ENCODE measurements at places on chromosomes 12 and 14.

DNA sequence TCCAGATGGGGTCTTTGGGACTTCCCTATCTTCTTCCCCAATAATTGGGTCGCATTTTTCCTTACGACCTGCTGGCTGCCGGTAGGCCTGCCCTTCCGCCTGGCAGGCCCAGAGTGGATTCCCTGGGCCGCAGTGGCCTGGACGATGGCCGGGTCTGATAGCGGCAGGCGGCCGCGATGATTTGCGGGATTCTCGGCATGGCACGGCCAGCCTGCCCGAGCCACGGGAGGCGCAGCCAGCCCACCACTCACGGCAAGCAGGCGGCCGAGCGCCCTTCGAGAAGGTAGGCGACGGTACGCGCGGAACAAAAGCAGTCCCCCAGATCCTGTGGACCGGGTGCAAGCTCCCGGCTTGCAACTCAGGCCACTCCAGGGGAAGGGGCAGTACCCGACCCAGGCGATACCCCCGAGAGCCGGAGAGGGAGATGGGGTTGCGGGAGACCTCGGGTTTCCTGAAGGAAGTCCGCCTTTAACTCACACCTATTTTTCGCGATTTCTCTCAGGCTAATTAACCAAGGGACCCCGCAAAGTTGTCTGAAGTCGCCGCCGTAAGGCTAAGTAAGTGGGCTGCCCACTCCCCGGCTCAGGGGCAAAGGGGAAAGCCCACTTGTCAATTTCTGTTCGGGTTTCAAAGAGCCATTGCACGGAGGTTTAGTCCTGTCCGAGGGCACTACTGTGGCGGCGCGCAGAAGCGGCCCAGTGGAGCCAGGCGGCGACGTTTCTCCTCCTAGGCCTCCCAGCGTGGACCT, 1.4 kb upstream of the GSC start:
- DNase-seq, result no peak

DNA sequence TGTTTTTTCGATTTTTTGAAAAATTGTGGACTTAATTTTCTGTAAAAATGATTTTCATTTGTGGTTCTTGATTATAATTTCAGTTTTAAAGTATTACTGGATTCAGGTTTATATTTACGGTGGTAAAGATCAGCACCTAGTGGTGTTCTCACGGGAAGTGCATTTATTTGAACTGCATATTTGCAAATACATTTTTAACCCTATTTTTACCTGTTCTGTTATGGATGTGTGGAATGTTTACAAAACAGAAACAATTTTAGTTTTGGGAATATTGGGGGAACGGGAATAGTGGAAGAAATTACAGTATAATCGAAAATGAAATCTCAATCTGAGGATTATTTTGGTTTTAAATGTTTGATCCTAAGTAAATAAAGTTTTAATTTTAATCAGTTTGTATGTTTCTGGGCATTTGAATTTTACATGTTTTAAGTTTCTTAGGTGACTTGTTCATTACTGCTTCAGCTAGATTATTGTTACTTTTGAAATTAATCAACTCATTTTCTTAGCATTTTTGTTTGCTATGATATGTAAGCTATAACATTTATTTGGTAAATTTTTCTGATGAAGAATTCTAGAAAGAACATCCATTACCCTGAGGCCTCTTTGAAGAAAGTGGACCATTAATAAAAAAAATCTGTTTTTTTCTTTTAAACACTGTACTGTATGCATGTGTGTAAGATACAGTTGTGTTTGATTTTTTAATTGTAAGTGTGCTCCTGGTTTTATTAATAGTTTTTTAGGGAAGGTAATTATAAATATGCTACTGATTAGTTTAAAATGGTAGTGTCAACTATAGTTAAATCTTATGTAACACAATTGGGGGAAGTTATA, 942 bp downstream of the ATF7IP start:
- DNase-seq, result peak; percentile 75

DNA sequence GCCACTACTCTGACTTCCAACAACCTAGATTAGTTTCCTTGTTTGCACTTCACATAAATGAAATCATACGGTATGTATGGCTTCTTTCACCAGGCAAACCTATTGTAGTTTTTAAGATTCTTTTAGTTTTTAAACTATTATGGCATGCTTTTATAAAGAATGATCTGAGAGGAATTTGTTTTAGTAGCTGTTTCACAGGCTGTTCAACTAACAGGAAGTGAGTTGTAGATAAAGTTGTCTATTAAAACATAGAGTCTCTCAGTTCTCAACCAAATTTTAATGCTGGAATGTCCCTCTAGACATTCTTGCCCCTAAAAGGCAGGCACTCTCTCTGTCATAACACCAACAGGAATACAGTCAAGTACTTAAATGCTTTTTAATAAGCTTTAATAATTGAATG, 102.7 kb upstream of the DACT1 start:
- DNase-seq, result no peak

- DNase-seq, result no peak
Observed at GRCh38 chr14:73208390-73208789, 28.9 kb upstream of the PAPLN start.

GRCh38 chr14:34872822-34873588, 2.2 kb downstream of the BAZ1A start:
- peak; percentile 79 for DNase-seq

GRCh38 chr12:27627123-27627852, 69.0 kb upstream of the REP15 start:
- DNase-seq, result no peak

GRCh38 chr12:6494258-6494743, 399 bp downstream of the NCAPD2 start:
- DNase-seq, result no peak

DNA sequence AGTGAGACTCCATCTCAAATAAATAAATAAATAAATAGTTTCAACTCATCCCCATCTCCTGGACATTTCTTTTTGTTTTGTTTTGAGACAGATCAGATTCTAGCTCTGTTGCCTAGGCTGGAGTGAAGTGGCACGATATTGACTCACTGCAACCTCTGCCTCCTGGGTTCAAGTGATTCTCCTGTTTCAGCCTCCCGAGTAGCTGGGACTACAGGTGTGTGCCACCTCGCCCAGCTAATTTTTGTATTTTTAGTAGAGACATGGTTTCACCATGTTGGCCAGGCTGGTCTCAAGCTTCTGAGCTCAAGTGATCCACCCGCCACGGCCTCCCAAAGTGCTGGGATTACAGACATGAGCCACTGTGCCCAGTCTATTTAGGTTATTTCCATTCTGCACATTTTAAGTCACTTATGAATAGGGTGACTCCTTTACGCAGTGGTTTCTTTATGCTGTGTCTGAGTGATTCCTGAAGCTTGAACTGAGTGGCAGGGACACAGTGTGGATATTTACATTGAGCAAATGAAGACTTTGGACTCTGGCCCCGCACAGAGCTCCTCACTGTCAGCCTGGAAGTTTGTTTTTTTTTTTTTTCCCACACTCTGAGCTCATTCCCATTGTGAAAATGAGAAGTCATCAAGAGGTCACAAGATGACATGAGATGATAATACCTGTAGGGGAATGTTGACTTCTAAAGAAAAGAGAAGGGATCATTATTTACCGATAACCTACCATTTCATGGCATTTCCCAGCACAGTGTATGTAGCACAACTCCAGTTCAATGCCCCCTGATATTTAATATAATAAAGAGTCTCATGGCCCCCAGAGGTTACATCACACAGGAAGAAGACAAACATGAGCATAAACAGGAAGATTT, 72.6 kb downstream of the TBX3 start:
- DNase-seq, result peak; percentile 55

DNA sequence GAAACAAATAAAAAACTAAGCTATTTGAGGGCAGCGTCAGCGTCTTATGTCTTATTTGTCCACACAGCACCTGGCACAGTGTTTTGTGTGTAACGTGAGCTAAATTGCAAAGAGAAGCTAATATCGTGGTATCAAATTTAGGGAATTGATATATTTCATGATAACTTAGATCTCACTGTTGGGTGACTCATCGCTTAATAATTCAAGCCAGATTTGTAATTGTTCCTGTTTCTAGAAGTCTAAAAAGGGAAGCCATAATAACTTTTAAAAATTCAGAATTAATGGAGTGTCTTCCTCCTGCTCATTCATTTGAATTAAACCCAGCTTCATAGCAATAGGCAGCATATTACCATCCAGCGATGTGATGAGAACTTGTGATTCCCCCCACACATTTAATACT, 214.7 kb downstream of the PDZRN4 start:
- no peak for DNase-seq

- DNase-seq, result no peak
Observed at GRCh38 chr12:51323966-51324895, at the start of gene BIN2. Gene BIN2, minus strand, starts transcription at chr12:51324174. Its CDS starts 72 bp downstream, at chr12:51324102.

GRCh38 chr14:37592482-37593408, 2.3 kb downstream of the FOXA1 start:
- DNase-seq, result peak; percentile 27

GRCh38 chr12:106256524-106256923, 8.7 kb upstream of the CKAP4 start:
- DNase-seq, result no peak

GRCh38 chr12:17197971-17198370, 592.0 kb upstream of the LMO3 start:
- no peak for DNase-seq

GRCh38 chr12:96064271-96064670, 28.9 kb upstream of the LTA4H start:
- no peak for DNase-seq

GRCh38 chr14:52175982-52176502, 91.5 kb upstream of the PTGDR start:
- no peak for DNase-seq

GRCh38 chr12:117936722-117937484, 31.9 kb downstream of the KSR2 start:
- DNase-seq, result no peak

DNA sequence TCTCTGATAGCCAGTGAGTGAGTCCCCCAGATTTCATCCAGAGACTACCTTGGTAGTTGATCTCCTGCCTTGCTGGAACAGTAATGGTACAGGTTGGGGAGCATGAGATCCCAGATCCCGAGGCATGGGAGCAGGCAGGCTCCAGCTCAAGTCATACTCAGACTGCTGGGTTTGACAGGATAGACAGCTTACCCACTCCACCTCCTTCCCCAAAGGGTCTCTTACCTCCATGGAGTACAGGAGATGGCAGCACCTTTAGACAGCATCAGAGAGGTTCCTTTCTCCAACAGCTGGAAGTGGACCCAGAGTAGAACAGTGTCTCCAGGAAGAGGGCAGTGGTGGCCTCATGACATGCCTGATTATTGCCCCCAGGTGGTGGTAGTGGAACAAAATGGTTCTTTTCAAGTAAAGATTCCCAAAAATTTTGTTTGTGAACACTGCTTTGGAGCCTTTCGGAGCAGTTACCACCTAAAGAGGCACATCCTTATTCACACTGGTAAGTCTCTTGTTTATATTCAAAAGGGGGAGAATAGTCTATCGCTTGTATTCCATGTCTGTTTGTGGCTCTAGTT, 4.9 kb upstream of the CSAD start:
- DNase-seq, result no peak

DNA sequence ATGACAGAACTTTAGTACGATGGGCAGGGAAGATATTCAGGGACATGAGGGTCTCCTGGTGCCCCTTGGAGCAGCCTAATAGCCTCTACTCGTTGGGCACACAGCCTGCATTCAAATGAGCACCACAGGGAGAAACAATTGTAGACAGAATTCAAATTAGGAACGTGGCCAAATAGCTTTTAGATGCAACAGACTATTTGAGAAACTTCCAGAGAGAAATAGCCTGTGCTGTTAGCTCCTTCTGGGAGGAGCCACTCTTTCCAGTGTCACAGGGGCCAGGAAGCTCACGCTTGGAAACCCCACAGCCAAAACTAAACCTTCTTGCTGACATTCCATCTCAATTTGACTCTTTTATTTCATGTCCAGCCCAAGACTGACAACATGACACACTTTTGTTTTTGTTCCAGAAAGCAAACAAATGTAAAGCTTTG, 114.5 kb downstream of the RPAP3 start:
- DNase-seq, result peak; percentile 26

DNA sequence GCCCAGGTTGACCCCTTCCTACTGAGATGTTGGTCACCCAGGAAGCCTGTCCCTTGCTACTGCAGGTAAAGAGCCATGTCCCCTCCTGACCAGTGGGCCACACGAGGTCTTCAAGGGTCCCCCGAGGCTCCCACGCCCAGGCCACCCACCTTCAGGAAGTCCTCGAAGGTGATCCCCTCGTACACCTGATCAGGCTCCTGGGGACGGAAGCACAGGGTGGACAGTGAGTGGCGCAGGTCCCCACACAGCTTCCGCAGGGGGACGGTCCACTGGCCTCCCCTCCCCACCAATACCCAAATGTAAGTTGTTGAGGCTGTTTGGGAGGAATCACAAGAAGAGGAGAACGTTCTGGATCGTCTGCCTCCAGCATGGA, 57.4 kb downstream of the TESC start:
- no peak for DNase-seq

DNA sequence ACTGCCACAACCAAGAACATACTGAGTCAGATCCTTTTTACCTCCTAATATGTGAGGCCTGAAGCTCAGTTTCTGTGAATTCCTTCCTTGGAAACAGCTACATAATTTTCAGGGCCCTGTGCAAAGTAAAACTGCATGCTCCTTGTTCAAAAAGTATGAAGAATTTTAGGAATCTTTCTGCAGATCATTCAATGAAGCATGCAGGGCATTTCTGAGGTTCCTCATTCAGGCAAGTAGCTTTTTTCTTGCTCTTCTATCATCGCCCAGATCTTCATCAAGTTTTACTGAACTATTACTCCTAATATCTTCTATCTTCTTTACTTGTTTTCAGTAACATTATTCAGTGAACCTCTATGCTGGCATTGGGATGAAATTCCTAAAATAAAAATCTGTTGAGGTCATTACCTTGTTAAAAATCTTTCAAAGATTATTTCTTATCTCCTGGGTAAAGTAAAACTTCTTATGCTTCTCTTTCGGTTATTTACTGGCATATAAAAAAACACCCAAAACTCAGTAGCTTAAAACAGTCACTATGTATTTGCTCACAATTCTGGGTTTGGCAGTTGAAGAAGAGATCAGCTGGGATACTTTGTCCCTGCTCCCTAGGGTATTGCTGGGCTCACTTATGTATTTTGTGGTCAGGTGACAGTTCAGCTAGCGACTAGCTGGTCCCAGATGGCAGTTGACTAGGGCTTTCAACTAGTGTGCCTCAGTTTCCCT, 42.6 kb upstream of the KRR1 start:
- no peak for DNase-seq

DNA sequence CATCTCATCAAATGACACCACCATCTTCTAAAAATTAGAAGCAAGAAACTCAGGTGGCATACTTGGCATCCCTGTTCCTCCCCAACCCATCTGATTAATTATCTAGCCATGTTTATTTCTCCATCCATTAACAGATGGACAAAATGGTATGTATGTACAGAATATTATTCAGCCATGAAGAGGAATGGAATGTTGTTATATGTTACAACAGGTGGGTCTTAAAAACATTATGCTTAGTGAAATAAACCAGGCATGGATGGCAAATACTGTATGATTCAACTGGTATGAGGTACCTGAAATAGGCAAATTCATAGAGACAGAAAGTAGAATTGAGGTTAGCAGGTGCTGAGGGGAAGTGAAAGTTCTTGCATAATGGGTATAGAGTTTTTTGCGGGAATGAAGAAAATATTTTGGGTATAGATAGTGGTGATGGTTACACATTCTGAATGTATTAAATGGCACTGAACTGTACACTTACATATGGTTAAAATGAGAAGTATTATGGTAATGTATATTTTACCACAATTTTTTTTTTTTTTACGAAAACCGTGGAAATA, 17.5 kb downstream of the YY1 start:
- DNase-seq, result no peak
